ENCODE measurements at places on chromosomes 5 and 9.

GRCh38 chr9:117860849-117861248, 156.6 kb downstream of the TLR4 start:
- no peak for DNase-seq

DNA sequence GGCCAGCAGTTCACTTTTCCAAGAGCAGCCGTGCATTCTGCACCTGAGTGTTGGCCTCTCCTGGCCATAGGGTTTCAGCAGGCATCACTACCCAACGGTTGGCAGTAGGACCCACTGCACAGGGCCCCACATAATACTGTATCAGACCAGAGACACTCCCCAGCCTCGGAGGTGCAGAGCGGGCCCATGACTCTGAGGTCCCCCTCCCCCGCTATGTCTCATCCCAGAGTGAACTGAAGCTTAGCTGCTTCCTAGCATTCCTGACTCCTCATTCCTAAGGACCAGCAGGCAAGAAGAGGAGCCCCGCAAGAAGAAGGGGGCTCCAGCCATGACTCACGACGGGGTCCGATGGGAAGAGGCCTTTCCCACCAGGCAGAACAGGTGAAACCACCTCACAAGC, 67.2 kb downstream of the CAMSAP1 start:
- no peak for DNase-seq

GRCh38 chr9:128143525-128144238, 5.6 kb upstream of the LCN2 start:
- DNase-seq = no peak

- DNase-seq = no peak
These were observed 922.2 kb upstream of the SEMA6A start for GRCh38 chr5:117496801-117497200.

- DNase-seq = no peak
These were observed 45.8 kb downstream of the DYNC2I2 start for GRCh38 chr9:128610897-128611296.

DNA sequence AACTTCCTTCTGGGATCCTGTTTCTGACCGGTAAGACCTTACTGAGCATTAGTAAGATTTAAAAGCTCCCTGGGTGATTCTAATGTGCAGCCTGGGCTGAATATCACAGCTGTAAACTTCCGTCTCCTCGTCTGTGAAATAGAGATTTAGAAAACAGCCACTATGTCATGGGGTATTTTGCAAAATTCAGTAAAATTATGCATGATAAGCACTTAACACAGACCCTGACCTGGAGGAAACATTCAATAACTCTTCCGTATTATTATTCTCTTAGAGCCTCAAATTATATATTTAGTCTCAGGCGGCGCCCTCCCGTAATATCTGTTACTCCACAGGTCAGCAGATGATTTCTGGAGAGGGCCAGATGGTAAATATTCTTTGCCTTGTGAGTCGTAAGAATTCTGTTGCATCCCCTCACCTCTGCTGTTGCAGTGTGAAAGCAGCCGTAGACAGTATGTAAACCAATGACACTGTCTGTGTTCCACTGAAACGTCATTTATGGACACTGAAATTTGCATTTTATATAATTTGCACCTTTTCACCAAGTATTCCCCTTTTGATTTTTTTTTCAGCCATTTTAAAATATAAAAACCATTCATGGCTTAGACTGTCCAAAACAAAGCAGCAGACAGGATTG, 39.2 kb upstream of the RARS1 start:
- DNase-seq = no peak
